ENCODE measurements at places on chromosomes 2 and 18. TPM values are rescaled to one million over a fixed set of nuclear protein-coding genes. Genes with fewer than 3 reads are reported as not detected.
A peak's percentile ranks its signal among the peaks of the same experiment; 100 is the strongest.

- H3K27me3 ChIP-seq = no peaks in the 10 kb centered on the region
- no peak for DNase-seq
Observed at GRCh38 chr2:165268754-165269153, 29.5 kb downstream of the SCN2A start.

- no peak overlapping the region for H3K27ac ChIP-seq
- no peaks in the 10 kb centered on the region for H3K4me1 ChIP-seq
- H3K4me3 ChIP-seq = no peak overlapping the region
- H3K36me3 ChIP-seq = no peaks in the 10 kb centered on the region
Observed at GRCh38 chr18:6054256-6054842, 159.0 kb upstream of the TMEM200C start.

GRCh38 chr2:120820953-120821279 lies 85.2 kb downstream of the GLI2 start:
- H3K4me1 ChIP-seq = no peaks in the 10 kb centered on the region
- DNase-seq = peak; percentile 79
- H3K27me3 ChIP-seq = no peaks in the 10 kb centered on the region
- H3K27ac ChIP-seq = no peak overlapping the region

- H3K27ac ChIP-seq = no peak overlapping the region
- H3K36me3 ChIP-seq = no peaks in the 10 kb centered on the region
- H3K27me3 ChIP-seq = no peaks in the 10 kb centered on the region
- no peak for DNase-seq
- H3K4me3 ChIP-seq = no peak overlapping the region
Observed at GRCh38 chr2:169225233-169225750, 137.0 kb downstream of the LRP2 start.

- H3K27ac ChIP-seq = no peak overlapping the region
- H3K27me3 ChIP-seq = no peaks in the 10 kb centered on the region
- H3K4me3 ChIP-seq = no peak overlapping the region
- H3K36me3 ChIP-seq = no peaks in the 10 kb centered on the region
Observed at GRCh38 chr18:31659576-31660177, 24.7 kb downstream of the B4GALT6 start.

DNA sequence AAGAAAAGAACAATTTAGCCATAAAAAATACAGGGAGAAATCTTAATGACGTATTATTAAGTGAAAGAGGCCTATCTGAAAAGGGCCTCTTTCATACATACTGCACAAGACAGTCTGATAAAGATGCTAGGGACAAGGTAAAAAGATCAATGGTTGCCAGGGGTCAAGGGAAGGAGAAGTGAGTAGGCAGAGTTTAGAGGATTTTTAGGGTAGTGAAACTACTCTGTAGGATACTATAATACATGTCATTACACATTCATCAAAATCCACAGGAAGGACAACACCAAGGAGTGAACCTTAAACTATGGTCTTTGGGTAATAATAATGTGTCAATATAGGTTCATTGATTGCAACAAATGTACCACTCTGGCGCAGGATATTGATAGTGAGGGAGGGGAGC lies 289.3 kb downstream of the FSIP2 start:
- no peaks in the 10 kb centered on the region for H3K36me3 ChIP-seq
- no peak for DNase-seq
- no peak overlapping the region for H3K27ac ChIP-seq
- H3K27me3 ChIP-seq = no peaks in the 10 kb centered on the region

- no peak overlapping the region for H3K4me3 ChIP-seq
- H3K36me3 ChIP-seq = no peaks in the 10 kb centered on the region
- no peaks in the 10 kb centered on the region for H3K4me1 ChIP-seq
- peaks cover 4% of the 10 kb centered on the region for H3K27me3 ChIP-seq
- no peak overlapping the region for H3K27ac ChIP-seq
Observed at GRCh38 chr18:59884351-59884750, 15.4 kb upstream of the PMAIP1 start.

- H3K4me1 ChIP-seq = peaks cover 7% of the 10 kb centered on the region
- no peak overlapping the region for H3K27ac ChIP-seq
- no peak overlapping the region for H3K4me3 ChIP-seq
Observed at GRCh38 chr2:85259879-85260278, 67.9 kb downstream of the TGOLN2 start.

DNA sequence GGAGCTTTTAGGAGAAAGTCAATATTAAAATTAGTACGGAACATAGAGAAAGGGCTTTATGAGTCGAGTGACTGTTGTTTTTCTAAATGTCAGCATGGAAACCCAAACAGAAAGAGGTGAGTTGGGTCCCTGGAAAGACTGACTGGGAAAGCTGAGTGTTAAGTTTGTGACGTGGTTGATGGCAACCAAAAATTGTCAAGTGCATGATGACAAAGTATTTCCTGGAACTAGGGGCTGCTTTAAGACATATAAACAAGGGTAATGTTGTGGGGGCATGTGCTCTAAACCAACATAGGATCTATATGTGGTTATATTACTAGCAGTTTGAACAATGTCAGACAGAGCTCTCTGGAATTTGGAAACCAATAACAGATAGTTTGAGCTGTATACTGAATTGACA lies 50.9 kb upstream of the GPD2 start:
- H3K27ac ChIP-seq = no peak overlapping the region
- H3K36me3 ChIP-seq = no peaks in the 10 kb centered on the region
- DNase-seq = no peak
- no peaks in the 10 kb centered on the region for H3K27me3 ChIP-seq
- no peaks in the 10 kb centered on the region for H3K4me1 ChIP-seq

GRCh38 chr2:223941579-223942277 lies 3.4 kb downstream of the WDFY1 start:
- H3K4me1 ChIP-seq = peaks cover 3% of the 10 kb centered on the region
- H3K36me3 ChIP-seq = no peaks in the 10 kb centered on the region
- DNase-seq = no peak
- peak overlapping the region; percentile 64 for H3K27ac ChIP-seq
- H3K27me3 ChIP-seq = no peaks in the 10 kb centered on the region

- H3K4me3 ChIP-seq = no peak overlapping the region
- H3K4me1 ChIP-seq = no peaks in the 10 kb centered on the region
- H3K27ac ChIP-seq = no peak overlapping the region
- DNase-seq = no peak
Observed at GRCh38 chr2:227613272-227613660, 1.4 kb downstream of the SCYGR3 start.

DNA sequence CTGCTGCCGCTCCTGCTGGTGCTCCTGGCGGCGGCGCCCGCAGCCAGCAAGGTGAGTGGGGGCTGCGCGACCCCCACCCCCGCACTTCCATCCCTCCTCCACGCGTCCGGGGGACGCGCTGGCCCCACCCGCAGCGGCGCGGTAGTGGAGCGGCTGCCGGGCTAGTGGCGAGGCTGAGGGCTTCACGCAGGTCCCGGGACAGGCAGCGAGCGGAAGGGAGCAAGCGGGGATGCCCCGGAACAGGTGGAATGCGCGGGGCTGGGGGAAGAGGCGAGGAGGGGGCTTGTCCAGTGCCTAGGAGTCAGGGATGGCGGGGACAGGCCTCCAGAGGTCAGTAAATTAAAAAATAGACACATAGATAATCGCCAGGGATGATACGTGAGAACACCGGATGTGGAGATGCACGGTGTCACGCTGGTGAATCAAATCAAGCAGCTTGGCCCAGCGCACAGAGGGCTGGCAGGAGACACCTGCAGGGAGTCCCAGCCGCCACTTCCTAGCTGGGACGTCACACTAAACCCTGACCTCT lies 403 bp downstream of the COL4A3 start:
- no peaks in the 10 kb centered on the region for H3K27me3 ChIP-seq
- no peaks in the 10 kb centered on the region for H3K4me1 ChIP-seq
- H3K36me3 ChIP-seq = no peaks in the 10 kb centered on the region
- no peak for DNase-seq

The KIF5C gene
- total RNA-seq = 2.3 TPM

The STON1 gene
- total RNA-seq = 27.5 TPM

The HAAO gene
- total RNA-seq = 22.0 TPM

The TUBA4A gene
- 59.2 TPM for total RNA-seq

The SNTG2 gene
- total RNA-seq = 7.0 TPM

Data from aorta (tissue), 5 donors.